ENCODE measurements at places on chromosomes 5 and 9.

- no peak for DNase-seq
Observed at GRCh38 chr9:76562511-76562911, 103.5 kb downstream of the GCNT1 start.

DNA sequence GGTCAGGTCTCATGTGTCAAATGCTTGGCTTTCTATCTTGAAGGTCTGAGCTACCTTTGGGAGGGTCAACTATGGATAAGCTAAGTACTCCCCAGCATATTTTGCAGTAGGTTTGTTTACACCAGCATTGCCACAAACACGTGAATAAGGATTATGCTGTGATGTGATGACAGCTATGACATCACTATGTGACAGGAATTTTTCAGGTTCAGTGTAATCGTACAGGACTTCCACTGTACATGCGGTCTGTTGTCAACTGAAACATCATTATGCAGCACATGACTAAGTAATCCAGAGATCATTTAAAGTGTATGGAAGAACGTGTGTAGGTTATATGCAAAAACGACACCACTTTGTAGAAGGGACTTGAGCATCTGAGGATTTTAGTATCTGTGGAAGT is 104.0 kb downstream of the FSTL4 start:
- no peak for DNase-seq

- no peak for DNase-seq
Observed at GRCh38 chr9:38038307-38039089, 30.5 kb downstream of the SHB start.

- DNase-seq: no peak
Observed at GRCh38 chr5:16693879-16694278, 77.1 kb upstream of the RETREG1 start.

DNA sequence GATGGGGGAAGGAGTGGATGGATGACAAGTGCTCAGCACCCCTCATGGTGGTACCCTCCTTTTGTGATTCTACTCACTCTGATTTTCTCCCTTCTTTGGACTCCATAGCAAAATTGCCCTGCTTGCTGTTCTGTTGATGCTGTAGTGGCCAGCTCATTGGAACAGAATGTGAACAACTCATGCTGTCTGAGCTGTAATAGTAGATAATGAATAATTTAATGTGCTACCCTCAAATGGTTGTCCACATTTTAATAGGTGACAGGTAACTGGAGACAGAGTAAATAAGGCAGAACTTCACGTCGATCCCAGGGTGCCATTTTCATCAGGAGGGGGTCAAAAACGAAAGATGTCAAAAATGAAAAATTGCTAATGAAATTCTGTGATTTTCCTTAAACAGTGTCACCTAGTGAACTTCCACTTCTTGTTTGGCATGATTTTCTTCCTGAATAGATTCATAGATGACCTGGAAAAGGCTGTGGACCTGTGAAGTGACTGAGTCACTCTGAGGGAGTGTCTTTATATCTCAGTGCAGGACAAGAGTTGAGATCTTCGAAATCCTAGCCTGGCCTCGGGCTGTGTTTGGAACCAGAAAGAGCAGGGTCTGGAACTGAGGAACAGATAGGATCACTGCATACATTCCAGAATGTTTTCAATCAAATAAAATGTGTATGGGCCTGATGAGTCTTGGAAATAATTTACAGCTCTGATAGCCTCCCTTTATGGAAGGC is 270.2 kb downstream of the PSAT1 start:
- DNase-seq: no peak

DNA sequence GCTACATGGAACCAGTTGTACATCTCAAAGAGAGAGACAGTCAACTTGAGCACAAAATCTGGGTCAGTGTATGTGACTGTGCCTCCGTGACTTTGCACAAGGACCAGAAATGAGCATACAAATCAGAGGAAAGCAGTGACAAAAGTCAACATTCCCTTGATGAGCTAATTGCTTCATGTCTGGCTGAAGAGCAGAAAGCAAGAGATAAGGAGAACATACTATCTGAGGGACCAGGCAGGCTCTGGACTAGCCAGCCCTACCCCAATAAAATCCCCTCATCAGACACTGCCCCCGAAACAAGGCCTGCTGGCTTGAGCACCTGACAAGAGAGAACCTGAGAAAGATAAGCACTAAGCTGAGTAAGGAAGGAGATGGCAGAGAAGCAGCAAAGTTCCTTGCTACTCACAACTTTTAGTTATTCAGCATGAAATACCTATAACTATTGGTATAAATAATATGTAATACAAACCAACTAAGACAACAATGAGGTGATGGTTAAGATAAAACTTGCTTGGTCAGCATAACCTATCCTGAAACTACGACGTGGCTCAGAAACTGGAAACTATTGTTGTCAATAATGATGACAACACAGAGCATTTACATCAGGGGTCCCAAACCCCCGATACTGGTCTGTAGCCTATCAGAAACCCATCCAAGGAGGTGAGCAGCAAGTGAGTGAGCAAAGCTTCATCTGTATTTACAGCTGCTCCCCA is 9.5 kb downstream of the SIL1 start:
- no peak for DNase-seq

DNA sequence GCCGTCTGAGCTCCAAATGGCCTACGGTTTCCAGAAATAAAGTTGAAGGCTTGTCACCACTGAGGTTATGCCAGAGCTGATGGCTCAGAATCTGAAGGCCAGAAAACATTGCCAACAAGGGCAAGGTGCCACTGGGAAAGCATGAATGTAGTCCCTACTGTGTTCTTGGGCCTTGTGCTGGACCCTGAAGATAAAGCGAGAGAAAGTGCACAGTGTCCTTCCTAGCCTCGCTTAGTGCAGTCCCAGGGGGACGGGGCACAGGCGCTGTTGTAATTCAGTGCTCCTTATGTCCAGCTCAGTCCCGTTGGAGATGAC is 84.5 kb downstream of the NDFIP1 start:
- no peak for DNase-seq

GRCh38 chr5:142785206-142785605 is 15.0 kb downstream of the ARHGAP26 start:
- DNase-seq: no peak

- no peak for DNase-seq
Observed at GRCh38 chr9:129423216-129423615, 197.7 kb downstream of the C9orf50 start.
